Progenitor cell of endocrine pancreas (in vitro differentiated cells): ENCODE measurements at places on chromosomes 11 and 22. TPM values are rescaled to one million over a fixed set of nuclear protein-coding genes. Genes with fewer than 3 reads are reported as not detected.

Gene SULT4A1
- 6.6 and 7.0 TPM in 2 replicates for total RNA-seq

Gene DESI1
- total RNA-seq: 37.4 TPM in 2 replicates

Gene GRK3
- total RNA-seq: 21.6 and 26.0 TPM in 2 replicates

Gene RHBDD3
- total RNA-seq: 65.1 and 66.4 TPM in 2 replicates

Gene KRTAP5-7
- 0.29 and 0.41 TPM in 2 replicates for total RNA-seq

Gene PRG2
- total RNA-seq: not detected in 2 replicates

Gene E2F8
- 9.2 and 9.4 TPM in 2 replicates for total RNA-seq

Gene HBD
- total RNA-seq: not detected in 2 replicates

Gene AAMDC
- 20.4 TPM in 2 replicates for total RNA-seq

Gene NCF4
- total RNA-seq: not detected in 2 replicates

Gene UPK3A
- 0.57 and 1.9 TPM in 2 replicates for total RNA-seq

GRCh38 chr11:96139691-96140090 is 203.3 kb downstream of the MAML2 start:
- H3K27me3 ChIP-seq: no peaks in the 10 kb centered on the region
- H3K27ac ChIP-seq: no peak overlapping the region
- no peak for DNase-seq
- peaks cover 3% of the 10 kb centered on the region for H3K36me3 ChIP-seq

- H3K36me3 ChIP-seq: peaks cover 16% of the 10 kb centered on the region
- no peak for DNase-seq
- H3K4me1 ChIP-seq: no peaks in the 10 kb centered on the region
- peaks cover 49% of the 10 kb centered on the region for H3K27me3 ChIP-seq
- H3K4me3 ChIP-seq: peak overlapping the region; percentile 51
- H3K27ac ChIP-seq: no peak overlapping the region
Measured at GRCh38 chr22:20431511-20432192, 6.0 kb downstream of the SCARF2 start.

GRCh38 chr11:126969865-126970479 is 30.6 kb downstream of the KIRREL3 start:
- H3K36me3 ChIP-seq: no peaks in the 10 kb centered on the region
- peaks cover 61% of the 10 kb centered on the region for H3K27me3 ChIP-seq
- H3K4me1 ChIP-seq: peaks cover 10% of the 10 kb centered on the region
- no peak overlapping the region for H3K27ac ChIP-seq
- no peak for DNase-seq
- H3K4me3 ChIP-seq: no peak overlapping the region

GRCh38 chr11:102927624-102927990 is 27.9 kb downstream of the MMP13 start:
- no peak for DNase-seq
- no peaks in the 10 kb centered on the region for H3K36me3 ChIP-seq
- peaks cover 6% of the 10 kb centered on the region for H3K4me1 ChIP-seq
- no peak overlapping the region for H3K4me3 ChIP-seq
- peaks cover 5% of the 10 kb centered on the region for H3K27me3 ChIP-seq

- DNase-seq: no peak
- H3K4me1 ChIP-seq: peaks cover 10% of the 10 kb centered on the region
- no peak overlapping the region for H3K4me3 ChIP-seq
Measured at GRCh38 chr11:18696638-18697225, 1.8 kb upstream of the TMEM86A start.

GRCh38 chr11:103958475-103959215 is 77.8 kb upstream of the DDI1 start:
- H3K4me1 ChIP-seq: no peaks in the 10 kb centered on the region
- DNase-seq: no peak
- no peak overlapping the region for H3K4me3 ChIP-seq
- no peak overlapping the region for H3K27ac ChIP-seq
- peaks cover 3% of the 10 kb centered on the region for H3K36me3 ChIP-seq
- no peaks in the 10 kb centered on the region for H3K27me3 ChIP-seq

GRCh38 chr22:21936151-21936775 is 16.4 kb downstream of the PPM1F start:
- no peaks in the 10 kb centered on the region for H3K27me3 ChIP-seq
- H3K4me1 ChIP-seq: peaks cover 4% of the 10 kb centered on the region

DNA sequence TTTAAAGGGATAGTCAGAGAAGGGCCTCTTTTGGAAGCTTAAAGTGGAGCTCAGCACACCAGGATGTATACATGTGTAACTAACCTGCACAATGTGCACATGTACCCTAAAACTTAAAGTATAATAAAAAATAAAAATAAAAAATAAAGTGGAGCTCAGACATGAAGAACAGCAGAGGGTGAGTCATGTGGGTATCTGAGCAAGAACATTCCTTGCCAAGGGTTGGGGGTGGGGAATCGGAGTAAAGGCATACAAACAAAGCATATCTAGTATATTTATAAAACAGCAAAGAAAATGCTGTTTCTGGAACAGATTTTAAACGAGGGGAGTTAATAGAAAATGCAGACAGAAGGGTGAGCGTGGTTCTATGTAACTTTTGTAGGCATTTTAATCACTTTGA is 562.6 kb upstream of the ANO3 start:
- no peaks in the 10 kb centered on the region for H3K4me1 ChIP-seq
- H3K27me3 ChIP-seq: no peaks in the 10 kb centered on the region
- no peak for DNase-seq
- no peaks in the 10 kb centered on the region for H3K36me3 ChIP-seq
- no peak overlapping the region for H3K27ac ChIP-seq
- H3K4me3 ChIP-seq: no peak overlapping the region

GRCh38 chr11:119091178-119091577 is 6.5 kb downstream of the HMBS start:
- peaks cover 14% of the 10 kb centered on the region for H3K4me1 ChIP-seq
- H3K36me3 ChIP-seq: peaks cover 7% of the 10 kb centered on the region
- no peak overlapping the region for H3K27ac ChIP-seq
- no peak overlapping the region for H3K4me3 ChIP-seq
- DNase-seq: no peak
- no peaks in the 10 kb centered on the region for H3K27me3 ChIP-seq

DNA sequence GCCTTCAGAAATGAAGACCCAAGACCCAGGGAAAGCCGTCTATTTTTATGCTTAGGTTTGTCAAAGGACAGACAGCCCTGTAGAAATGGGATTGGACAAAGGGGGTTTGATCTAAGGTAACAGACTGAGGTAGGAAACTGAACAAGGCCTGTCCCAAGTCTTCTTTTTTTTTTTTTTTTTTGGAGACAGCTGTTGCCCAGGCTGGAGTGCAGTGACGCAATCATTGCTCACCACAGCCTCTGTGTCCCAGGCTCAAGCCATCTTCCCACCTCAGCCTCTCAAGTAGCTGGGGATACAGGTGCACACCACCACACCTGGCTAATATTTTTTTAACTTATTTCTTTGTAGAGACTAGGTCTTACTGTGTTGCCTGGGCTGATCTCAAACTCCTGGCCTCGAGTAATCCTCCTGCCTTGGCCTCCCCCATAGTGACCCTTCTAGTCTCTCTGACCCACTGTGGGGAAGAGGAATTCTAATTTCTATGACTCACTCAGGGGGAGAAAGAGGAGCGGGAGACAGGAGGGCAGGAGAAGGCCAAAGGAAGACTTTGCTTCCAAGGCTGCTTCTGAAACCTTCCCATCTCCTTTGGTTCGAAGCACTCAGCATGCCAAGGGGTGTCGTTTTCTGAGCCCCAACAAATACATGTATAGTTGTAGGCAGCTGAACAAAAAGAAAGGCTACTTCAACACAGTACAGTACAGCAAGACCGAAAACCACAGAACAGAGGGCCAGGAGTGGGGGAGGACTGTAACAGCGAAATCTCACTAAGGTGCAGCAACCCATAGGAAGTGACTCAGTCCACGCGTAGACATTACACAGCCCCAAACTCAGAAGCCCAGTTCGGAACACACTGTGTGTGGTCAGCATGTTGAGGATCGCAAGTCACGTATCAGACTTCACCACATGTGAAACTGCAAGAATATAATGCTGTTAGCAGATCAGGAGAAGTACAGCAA is 872 bp downstream of the TMA7B start:
- DNase-seq: no peak
- peaks cover 1% of the 10 kb centered on the region for H3K4me1 ChIP-seq
- H3K4me3 ChIP-seq: no peak overlapping the region

DNA sequence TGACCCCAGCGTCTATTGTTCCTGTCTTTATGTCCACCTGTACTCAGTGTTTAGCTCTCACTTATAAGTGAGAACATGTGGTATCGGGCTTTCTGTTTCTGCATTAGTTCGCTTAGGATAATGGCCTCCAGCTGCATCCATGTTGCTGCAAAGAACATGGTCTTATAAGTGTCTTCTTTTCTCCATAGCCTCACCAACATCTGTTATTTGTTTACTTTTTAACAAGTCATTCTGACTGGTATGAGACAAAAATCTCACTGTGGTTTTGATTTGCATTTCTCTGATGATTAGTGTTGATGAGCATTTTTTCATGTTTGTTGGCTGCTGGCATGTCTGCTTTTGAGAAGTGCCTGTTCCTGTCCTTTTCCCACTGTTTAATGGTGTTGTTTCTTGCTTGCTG is 21.7 kb upstream of the SLN start:
- no peak overlapping the region for H3K4me3 ChIP-seq
- peaks cover 4% of the 10 kb centered on the region for H3K27me3 ChIP-seq
- DNase-seq: no peak
- H3K36me3 ChIP-seq: no peaks in the 10 kb centered on the region
- no peaks in the 10 kb centered on the region for H3K4me1 ChIP-seq
- no peak overlapping the region for H3K27ac ChIP-seq

GRCh38 chr22:30435674-30436126 is 10.1 kb downstream of the MTFP1 start:
- H3K27ac ChIP-seq: no peak overlapping the region
- no peak for DNase-seq
- peaks cover 17% of the 10 kb centered on the region for H3K4me1 ChIP-seq
- no peak overlapping the region for H3K4me3 ChIP-seq

- H3K27me3 ChIP-seq: no peaks in the 10 kb centered on the region
- no peak overlapping the region for H3K27ac ChIP-seq
- H3K36me3 ChIP-seq: no peaks in the 10 kb centered on the region
- H3K4me3 ChIP-seq: no peak overlapping the region
Measured at GRCh38 chr22:17862646-17863181, 88.4 kb upstream of the BID start.

GRCh38 chr11:118406599-118407166 is 5.3 kb downstream of the ATP5MG start:
- peaks cover 2% of the 10 kb centered on the region for H3K36me3 ChIP-seq
- no peaks in the 10 kb centered on the region for H3K27me3 ChIP-seq
- no peak overlapping the region for H3K27ac ChIP-seq
- H3K4me3 ChIP-seq: no peak overlapping the region
- DNase-seq: no peak
- H3K4me1 ChIP-seq: peaks cover 14% of the 10 kb centered on the region

GRCh38 chr11:69774354-69775162 is 583 bp downstream of the FGF4 start:
- H3K27me3 ChIP-seq: peaks cover 69% of the 10 kb centered on the region
- H3K36me3 ChIP-seq: no peaks in the 10 kb centered on the region
- no peak for DNase-seq
- no peak overlapping the region for H3K4me3 ChIP-seq

DNA sequence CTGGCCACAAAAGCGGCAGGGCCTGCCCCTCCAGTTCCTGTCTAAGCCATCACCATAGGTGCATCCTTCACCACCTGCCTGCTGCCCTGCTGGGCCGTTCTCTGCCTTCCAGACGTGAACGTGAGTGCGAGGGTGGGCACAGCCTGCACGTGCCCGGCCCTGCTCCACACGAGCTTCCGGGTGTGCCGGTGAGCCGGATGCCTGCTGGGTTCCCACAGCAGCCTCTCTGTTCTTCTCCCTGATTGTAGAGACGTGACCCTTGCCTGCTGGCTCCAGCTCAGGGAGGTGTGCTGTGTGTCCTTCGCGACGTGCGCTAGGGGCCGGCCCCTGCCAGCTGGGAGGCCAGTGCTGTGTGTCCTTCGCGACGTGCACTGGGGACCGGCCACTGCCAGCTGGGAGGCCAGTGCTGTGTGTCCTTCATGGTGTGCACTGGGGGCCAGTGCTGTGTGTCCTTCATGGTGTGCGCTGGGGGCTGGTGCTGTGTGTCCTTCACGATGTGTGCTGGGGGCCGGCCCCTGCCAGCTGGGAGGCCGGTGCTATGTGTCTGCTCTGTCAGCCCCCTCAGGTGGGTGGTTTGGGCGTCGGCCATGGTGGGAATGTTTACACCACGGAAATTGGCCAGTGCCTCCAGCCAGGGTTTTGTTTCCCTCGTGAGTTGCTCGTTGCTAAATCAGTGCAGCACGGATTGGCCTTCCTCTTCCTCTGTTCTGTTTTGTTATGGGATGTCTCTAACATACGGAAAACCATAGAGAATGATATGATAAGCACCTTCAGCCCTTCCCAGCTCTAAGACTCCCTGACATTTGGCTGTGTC is 35.4 kb upstream of the BRSK2 start:
- no peak overlapping the region for H3K4me3 ChIP-seq
- no peak for DNase-seq
- peaks cover 14% of the 10 kb centered on the region for H3K27me3 ChIP-seq
- no peaks in the 10 kb centered on the region for H3K36me3 ChIP-seq
- no peak overlapping the region for H3K27ac ChIP-seq
- H3K4me1 ChIP-seq: peaks cover 32% of the 10 kb centered on the region

GRCh38 chr22:47019012-47019790 is 256.8 kb downstream of the TBC1D22A start:
- no peak overlapping the region for H3K4me3 ChIP-seq
- no peak for DNase-seq
- no peaks in the 10 kb centered on the region for H3K27me3 ChIP-seq
- no peak overlapping the region for H3K27ac ChIP-seq
- H3K4me1 ChIP-seq: no peaks in the 10 kb centered on the region

DNA sequence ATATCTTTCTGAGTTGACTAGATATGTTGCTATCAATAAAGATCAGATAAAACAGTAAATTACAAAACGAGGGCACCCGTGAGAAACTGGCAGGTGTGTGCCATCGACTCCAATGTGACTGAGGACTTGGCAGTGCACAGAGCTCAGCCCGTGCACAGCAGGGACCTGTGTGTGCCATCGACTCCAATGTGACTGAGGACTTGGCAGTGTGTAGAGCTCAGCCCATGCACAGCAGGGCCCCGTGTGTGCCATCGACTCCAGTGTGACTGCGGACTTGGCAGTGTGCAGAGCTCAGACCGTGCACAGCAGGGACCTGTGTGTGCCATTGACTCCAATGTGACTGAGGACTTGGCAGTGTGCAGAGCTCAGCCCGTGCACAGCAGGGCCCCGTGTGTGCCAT is 347.2 kb upstream of the B3GAT1 start:
- H3K27me3 ChIP-seq: peaks cover 52% of the 10 kb centered on the region
- peaks cover 6% of the 10 kb centered on the region for H3K4me1 ChIP-seq
- H3K4me3 ChIP-seq: no peak overlapping the region

- H3K4me1 ChIP-seq: no peaks in the 10 kb centered on the region
- H3K4me3 ChIP-seq: no peak overlapping the region
- H3K36me3 ChIP-seq: no peaks in the 10 kb centered on the region
- H3K27me3 ChIP-seq: peaks cover 2% of the 10 kb centered on the region
- no peak for DNase-seq
Measured at GRCh38 chr11:82771781-82772180, 38.1 kb upstream of the FAM181B start.

GRCh38 chr11:48040830-48041444 is 60.6 kb downstream of the PTPRJ start:
- peak overlapping the region; percentile 6 for H3K27ac ChIP-seq
- H3K36me3 ChIP-seq: no peaks in the 10 kb centered on the region
- H3K4me1 ChIP-seq: peaks cover 10% of the 10 kb centered on the region
- no peaks in the 10 kb centered on the region for H3K27me3 ChIP-seq
- no peak overlapping the region for H3K4me3 ChIP-seq

DNA sequence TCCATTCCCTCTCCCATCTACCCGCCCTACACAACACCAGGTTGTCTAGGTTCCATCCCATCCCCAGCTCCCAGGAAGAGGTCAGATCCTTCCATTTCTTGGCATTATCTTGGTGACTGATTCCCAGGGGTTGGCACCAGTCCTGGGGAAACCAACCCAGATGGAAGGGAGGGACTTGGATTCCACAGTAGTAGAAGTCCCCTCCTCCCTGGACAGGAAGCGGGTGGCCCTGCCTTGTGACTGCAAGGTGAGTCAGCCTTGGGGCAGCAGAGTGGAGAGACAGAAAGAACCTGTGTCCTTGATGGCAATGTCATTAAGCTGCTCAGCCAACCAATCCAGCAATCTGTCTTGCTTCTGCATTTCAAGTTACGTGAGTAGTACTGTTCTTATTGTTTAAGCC is 26.5 kb downstream of the SYT13 start:
- no peaks in the 10 kb centered on the region for H3K36me3 ChIP-seq
- H3K27me3 ChIP-seq: peaks cover 3% of the 10 kb centered on the region
- no peak overlapping the region for H3K4me3 ChIP-seq
